ENCODE measurements at places on chromosomes 11 and 22.

DNA sequence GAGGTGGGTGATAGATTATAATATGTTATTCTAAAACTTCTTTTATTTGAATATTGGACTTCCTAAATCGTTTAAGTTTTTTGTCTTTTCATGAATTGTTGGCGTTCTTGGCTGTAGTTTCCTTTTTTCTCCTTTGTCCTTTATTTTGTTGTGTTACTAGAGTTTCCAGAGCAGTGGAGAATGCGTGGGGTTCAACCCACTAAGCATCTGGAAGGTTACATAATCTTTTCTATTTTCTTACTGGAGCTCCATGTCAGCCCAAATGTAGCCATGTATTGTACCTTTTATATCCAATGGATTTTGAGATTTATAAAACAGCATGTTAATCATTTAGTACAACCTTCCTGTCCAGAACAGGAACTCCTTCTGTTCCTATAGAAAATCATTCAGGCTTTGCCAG lies 63.2 kb downstream of the PPP6R3 start:
- no peak for DNase-seq

GRCh38 chr11:126804363-126804762 lies 196.2 kb downstream of the KIRREL3 start:
- no peak for DNase-seq

DNA sequence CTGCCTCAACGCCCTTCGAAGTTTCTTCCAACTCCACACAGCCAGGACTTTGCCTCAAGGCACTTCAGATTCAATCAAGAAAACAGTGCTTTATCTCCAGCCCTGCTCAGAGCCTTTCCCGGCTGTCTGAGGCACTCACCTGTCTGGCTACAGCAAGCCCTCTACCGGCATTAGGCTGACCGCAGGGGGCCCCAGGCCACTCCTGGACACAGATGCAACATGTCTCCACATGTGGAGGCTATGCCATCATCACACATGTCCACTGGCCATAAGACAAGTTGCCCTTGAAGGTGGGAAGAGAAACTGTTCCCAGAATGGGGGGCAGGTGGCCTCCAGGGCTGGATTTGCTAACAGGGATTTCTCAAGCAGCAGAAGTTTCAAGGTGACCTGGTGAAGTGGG lies 10.0 kb downstream of the SCUBE1 start:
- no peak for DNase-seq

DNA sequence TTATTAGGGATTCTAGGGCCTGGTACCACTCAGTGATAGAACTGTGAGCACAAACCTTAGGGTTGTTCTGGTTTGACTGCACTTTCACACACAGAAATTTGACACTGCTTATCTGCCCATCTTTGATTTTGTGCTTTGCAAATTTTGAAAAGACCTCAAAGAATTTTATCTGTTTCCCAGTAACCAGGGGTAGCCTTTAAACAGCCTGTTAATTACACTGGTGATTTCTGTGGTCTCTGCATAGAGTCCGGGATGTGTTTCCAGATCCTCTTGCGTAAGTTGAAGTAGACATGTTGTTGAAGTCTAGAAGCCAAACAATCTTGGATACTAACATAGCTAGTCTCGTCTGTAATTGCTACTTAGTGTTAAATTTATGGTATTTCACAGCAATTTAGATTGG lies 75.3 kb downstream of the C22orf31 start:
- DNase-seq: no peak

- DNase-seq: no peak
These were observed 28.2 kb downstream of the JHY start for GRCh38 chr11:122910775-122911174.

- DNase-seq: no peak
These were observed 8.3 kb downstream of the SLC37A2 start for GRCh38 chr11:125071435-125071834.

DNA sequence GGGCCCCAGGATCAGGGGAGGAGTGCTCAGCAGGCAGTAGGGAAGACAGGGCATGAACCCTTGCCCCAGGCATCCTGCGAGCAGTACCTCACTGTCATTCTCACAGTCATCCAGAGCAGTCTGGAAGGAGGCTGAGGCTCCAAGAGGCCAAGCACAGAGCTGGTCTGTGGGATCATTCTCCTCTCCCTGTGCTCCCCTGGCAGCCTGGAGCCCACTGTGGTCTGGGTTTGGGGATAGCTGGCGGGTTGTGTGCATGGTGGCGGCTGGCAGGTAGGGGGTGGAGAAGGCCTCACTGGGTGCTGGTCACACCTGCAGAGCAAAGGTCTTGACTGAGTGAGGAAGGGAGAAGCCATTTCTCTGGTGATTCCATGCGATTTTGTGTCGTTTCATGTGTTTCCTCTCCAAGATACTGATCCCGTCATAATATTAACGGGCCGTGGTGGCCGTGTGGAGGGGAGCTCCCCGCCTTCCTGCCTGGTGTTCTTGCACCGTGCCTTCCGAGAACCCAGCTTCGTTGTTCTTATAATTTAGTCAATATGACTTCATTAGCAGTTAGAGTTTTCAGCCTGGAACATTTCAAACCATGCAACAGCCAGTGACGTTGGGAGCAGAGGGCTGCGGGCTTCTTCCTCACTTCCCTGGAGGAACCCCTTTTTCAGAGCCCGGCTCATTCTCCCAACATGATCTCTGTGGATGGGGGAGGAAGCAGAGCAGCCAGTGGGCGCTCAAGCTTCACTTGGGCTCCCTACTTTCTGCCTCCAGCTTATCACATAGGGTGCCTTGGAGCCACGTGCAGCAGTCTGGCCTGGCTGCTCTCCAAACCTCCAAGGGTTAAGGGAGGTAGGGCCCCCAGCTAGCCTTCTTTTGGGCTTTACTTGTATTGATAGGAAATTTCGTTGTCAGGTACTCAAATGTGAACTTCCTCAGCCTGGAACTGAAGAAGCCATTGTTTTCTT lies 20.8 kb upstream of the ADORA2A start:
- DNase-seq: no peak

DNA sequence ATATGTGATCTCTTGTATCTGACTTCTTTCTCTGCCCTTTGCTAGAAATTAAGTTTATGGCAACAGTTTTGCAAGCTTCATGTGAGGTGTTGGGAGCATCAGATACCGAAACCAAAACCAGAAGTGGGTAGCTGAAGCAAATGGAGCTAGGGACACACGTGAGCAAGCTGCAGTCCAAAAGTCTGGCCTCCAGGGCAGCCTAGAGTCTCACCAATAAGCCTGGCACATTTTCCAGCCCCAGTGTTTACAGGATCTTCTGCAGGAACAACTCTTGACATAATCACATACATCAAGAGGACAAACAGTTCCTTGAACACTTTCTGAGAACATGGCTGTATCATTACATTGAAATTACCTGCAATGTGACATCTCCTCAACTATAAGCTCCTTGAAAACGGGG lies 114.1 kb downstream of the LARGE1 start:
- DNase-seq: no peak

- no peak for DNase-seq
These were observed 120.6 kb downstream of the PDE3B start for GRCh38 chr11:14764179-14764578.

GRCh38 chr11:57785072-57785471 lies 23.5 kb downstream of the CTNND1 start:
- DNase-seq: no peak

DNA sequence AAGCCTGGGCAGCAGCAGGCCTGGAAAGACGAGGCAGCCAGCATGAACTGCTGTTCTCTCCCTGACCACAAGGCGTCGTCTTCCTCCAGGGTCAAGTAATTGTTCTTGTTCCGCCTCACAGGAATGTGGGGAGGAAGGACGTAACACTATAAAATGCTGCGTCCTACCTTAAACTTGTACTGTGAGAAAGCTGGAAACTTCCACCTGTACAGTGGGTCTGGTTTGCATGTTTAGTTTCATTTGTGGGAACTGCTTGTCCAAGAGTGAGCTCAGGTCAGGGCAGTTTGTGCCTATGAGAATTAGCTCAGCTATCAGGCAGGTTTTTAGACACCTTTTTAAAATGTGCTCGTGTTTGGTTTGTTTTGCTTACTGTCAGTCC lies 55.2 kb downstream of the PANX1 start:
- DNase-seq: peak; percentile 4

DNA sequence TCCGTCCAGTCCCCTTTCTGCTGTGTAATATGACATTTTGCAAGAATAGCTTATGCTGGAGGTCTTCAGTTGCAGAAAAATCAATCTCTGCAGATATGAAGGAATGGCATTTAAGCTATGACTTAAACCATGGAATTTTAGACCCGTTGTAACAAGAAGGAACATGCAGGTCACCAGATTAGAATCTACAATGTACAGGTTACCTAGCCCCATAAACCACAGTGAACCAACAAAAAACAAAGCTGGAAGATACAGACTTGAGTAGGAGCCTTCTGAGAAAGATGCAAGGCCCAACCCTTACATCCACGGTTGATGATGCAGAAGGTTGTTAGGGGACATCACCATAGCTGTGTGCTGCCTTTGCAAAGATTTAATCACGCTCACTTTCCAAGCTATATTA lies 132.5 kb downstream of the WT1 start:
- DNase-seq: no peak

DNA sequence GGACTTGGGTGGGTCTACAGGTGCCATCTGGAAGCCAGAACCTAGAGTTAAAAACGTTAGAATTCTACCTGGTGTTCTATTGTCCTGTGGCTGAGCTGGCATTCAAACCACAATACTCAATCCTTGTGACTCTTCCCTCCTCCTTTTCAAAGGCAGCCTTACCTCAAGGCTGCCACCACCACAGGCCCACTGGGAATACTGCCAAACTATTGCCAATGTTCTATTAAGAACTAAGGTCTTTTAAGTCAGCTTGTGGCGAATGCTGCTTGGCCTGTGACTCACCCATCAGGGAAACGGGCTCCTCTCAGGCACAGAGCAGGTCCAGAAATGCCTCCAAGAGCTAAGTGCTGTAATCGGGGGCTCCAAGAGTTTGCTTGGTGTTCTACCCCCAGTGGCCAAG lies 1008.4 kb downstream of the JRKL start:
- DNase-seq: no peak

DNA sequence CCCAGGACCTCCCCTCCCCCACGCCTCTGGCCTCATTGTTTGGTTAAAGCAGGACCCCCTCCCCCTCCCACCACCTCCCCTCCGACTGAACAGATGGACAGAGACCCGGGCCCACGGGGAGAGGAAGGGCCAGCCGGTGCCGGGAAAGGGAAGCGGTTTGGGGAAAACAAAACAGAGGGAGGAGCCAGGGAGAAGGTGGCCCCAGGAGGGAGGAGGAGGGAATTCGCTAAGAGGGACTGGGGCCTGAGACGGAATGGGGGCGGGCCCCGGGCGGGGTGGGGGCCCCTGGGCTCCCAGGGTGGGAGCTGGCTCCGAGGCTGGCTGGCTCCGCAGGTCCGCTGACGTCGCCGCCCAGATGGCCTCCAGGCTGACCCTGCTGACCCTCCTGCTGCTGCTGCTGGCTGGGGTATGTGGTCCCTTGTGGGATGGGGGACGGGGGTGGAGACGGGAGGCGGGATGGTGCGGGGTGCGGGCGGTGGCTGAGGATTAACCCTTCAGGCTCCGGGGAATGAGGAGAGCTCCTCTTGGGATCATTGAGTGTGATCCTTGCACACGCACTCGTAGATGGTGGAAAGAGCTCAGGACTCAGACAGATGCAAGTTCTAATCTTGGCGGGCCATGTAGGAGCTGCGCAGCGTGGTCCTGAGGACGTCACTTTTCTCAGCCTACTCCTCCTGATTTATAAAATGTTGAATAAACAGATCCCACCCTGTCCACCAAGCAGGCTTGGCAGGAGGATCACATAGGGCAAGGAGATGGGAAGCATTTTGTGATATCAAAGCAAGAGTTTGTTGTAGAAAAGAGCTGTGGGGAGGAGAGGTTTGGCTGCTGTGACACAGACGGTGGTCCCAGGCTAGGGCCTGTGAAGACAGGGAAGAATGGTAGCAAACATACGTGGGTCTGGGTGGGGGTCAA lies 688 bp downstream of the SERPING1 start:
- peak; percentile 1 for DNase-seq

DNA sequence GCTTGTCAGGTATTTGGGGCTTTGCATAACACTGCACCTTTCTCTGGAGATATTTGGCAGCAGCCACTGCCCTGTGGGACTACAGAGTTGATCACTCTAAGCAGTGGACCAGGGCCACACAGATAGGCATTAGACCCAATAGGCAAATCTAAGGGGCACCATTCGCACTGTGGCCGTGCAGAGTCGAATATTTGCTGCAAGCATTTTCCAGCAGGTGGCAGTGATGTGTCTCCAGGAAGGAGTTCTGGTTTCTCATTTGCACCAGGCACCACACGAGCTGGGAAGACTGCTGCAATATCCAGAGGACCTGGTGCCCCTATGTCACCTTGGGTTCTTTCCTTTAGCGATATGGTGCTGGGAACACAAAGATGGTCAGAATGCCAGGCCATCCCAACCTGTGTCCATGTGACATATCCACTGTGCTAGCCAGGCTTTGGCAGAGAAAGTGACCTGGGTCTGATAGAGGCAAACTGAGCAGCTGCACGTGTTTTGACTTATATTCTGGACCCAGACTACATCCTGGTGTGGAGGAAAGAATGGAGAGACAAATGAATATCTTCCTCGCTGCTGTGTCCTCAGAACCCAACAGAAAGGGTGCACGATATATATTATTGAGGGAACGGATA lies 318.7 kb downstream of the BUD13 start:
- no peak for DNase-seq

DNA sequence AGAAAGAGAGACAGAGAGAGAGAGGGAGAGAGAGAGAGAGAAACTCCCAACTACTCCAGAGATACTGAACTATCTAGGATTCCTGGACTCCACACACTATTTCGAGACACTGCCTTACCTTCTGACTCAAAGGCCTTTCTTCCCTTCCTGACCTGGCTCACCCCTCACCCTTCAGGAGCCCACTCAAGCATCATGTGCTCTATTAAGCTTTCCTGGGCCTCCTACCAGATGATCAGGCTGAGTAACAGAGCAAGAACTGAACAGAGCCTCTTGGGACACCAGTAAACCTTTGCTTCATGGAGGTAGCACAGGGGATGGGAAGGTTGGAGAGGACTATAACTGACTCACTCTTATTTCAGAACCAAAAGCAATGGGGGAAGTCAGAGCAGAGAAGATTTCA lies 31.4 kb downstream of the PLEKHA7 start:
- DNase-seq: no peak

DNA sequence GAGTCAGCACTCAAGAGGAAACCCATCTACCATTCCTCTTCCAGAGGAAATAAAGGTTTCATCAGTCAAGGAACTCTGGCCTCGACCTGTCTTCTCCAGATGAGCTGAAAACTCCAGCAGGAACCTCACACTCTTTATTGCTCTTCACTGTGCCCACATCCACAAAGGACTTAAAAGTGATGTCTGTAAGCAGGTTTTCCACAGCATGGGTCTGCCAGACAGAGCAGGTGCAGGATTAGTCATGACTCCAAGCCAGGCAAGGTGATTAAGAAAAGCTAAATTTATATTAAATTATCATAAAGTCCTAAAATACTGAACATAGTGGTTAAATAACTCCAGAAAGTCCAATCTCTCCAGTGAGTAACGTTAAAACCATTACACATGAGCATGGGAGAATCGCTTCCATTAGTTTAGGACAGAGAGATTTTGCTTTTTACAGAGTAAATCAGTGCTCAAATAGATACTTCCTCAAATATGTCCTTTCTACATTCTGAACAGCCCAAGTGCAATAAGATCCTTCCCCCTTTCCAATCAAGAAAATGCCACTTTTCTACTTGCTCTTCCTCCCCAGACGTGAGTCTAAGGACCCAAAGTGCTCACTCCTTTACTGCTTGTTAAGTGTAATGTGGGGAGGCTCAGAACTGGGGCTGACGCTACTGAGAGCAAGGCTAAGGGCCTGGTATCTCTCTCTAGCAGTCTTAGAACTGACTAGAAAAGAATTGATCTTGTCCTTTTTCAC lies 10.7 kb upstream of the CKAP5 start:
- no peak for DNase-seq

Measured in stimulated activated CD4-positive, alpha-beta T cell treated with anti-CD3 and anti-CD28 coated beads, Interleukin-4, amount 100 ng/mL, for 4 hours (primary cell).